Activated T-helper 1 cell treated with anti-CD3 and anti-CD28 coated beads, Interleukin-2, amount 50 U/mL, for 16 hours (primary cell): ENCODE measurements at places on chromosomes 1 and 21.
A peak's percentile ranks its signal among the peaks of the same experiment; 100 is the strongest.

DNA sequence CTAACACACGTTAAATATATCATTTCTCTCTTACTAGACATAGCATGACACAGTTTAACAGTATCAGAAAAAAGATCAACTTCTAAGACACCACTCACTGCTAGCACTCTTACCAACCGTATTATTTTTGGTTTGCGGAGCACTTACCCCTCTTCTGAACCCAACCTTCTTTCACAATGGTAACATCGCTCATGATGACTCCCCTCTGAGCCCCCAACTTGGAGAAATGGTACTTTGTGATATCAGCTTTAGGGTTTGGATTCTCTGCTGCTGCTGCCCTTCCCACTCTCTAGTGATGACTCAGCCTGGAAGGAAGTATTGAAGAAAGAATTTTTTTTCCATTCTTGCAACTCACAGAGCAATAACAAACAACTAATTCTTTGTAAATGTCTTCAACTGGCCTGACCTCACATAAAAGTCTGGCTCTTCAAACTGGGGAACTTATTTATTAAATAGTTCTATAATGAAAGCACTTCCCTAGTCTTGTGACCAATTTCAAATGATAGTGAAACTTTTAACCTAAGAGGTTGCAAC lies 7.0 kb downstream of the AKT3 start:
- DNase-seq: no peak

DNA sequence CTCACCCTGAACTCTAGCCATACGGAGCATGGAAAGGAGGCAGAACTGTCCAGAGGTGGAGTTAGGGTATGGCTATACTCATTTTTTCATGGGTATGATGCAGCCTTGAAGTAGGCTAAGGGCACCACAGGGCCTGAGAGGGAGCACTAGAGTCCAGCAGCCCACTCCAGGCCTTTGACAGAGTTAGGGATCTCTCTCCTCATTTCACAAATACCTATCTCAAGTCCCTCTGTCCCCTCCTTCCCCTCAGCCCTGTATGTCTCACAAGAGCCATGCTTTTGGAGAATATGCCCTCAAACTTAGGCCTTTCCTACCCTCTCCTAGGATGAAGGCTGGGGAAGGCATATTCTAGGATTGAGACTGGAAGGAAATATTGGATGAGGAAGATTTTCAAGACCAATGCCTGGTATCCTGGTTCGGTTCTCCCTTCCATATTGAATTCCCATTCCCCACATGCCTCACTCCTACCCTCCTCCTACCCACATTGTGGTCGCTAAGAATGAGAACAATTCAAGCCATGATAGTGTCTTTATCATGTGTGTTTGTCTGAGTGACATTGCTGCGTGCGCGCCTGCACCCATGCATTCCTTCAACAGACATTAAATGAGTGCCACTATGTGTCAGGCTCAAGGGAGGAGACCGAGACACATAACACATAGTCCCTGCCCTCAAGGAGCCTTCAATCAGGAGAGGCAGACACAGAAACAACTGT lies 2.6 kb upstream of the NECTIN4 start:
- DNase-seq: no peak

- no peak for DNase-seq
Measured at GRCh38 chr1:152515434-152515783, 1.1 kb downstream of the CRCT1 start.

GRCh38 chr1:39086865-39087409 lies 60.8 kb downstream of the NDUFS5 start:
- DNase-seq: no peak

DNA sequence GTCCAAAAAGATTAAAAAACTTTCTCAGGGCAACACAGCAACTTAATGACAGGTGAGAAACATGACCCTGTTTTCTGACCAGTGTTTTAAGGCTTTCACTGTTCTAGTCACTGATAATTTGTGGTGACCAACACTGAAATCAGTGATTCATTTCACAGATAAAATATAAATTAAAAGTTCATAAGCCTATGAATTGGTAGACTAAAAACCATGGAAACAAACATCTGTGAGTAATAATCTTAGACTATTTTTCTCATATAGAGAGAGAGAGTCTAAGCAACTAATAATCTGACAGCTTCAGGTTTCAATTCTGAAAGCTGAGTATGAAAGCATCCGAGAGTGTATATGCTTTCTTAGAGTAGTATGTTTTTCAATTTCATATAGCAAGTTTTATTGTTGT lies 536.9 kb downstream of the ADGRL2 start:
- DNase-seq: no peak

DNA sequence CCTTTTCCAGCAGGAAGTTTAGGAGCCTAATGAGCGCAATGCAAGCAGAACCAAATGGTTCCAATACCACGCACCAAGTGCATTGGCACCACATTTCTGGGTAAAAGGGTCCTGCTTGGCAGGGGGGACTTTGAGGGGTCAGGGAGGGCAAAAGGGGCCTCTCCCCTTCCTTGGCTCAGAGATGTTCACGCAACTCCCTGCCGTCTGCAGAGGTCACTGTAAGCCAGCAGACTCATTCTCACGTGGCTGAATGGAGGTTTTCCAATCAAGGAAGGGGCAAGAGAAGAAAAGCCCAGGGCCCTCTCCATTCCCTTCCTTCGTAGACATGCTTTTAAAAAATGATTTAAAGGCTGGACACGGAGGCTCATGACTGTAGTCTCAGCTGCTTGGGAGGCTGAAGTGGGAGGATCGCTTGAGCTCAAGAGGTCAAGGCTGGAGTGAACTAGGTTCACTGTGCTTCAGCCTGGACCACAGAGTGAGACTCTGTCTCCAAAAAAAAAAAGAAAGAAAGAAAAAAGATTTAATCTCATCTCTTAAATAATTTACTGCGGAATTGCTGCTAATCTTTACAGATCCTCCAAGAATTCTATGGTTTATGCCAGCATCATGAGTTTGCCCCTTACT lies 80.3 kb downstream of the RUNX3 start:
- DNase-seq: no peak

- no peak for DNase-seq
Measured at GRCh38 chr1:43285269-43285990, at the start of gene C1orf210. C1orf210 (minus strand) TSS chr1:43285581; CDS start chr1:43283270, 2,311 bp downstream.

DNA sequence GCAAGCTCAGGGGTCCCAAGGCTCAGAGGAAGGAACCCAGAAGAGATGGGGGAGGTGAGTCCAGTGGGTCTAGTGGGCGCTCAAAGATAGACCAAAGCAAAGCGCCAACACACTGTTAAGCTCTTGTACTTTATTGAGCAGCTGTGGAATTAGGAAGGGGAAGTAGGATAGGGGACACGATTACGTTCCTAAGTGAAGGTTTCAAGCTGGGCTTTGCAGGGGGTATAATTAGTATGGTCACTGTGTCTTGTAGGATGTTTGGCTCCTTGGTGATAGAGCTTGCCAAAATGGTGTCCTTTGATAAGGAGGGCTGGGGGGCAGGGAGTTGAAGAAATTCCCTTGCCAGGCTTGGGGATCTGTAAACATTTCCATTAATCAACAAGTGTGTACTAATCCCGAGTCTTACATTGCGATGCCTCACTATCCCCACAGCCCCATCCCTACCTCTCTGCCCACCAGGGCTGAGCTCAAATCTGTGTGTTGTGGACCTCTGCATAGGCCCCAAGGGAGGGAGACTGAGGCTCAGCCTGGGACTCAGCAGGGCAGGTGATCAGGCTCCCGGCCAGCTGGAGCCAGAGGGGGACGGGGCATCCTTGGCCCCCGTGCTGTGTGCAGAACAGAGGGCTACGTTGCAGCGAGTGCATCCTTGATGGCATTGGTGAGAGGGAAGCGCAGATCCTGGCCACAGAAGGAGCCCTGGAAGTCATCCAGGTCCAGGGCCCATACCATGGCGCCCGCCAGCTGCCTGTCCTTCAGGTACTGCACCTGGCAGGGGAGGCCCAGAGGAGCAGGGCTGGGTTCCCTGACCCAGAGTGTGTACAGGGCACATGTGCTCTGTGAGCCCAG lies 3.4 kb upstream of the MYBPH start:
- no peak for DNase-seq

DNA sequence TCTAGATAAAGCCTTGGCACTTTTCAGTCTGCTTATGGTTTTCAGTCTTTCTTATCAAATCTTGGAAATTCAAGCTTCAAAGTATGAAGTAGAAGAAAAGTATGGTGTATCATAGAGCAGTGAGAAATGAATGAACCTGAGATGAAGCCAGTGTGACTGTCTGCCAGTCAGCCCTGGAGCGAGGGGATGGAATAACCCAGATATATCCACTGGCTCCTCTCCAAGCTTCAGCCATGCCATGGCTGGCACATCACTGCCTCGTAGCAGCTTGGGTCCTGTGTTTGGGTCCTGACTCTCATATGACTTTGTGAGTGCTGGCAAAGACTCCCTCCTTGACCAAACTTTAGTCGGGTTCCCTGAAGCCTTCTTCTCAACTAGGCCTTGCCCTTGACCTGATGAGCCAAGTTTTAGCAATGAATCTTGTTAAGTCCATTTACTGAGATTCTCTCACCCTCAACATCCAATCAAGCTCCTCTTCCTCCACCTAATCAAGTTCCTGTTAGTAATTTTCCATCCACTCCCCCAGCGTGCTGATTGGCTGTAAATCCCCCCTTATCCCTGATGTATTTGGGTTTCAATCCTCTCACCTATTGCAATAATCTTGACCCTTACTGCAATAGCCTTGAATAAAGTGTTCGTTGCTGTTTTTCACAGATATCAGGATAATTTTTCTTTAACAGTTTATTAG lies 62.5 kb upstream of the PRDX6 start:
- no peak for DNase-seq

DNA sequence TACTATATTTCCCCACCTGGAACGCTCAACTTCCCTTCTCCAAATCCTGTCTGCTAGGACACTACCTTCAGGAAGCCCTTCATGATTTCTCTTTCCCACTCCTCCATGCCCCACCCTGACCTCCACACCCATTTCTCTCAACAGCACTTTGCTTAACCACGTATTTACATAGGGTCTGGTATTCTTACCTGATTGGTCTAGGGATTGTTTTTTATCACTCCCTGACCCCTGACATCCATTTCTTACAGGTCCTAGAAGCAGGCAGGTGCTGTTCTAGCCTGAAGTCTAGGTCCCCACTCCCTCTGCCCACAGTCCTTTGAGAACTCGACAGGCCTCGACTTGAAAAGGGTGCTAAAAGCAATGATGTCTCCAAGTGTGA lies 47.5 kb downstream of the DMAP1 start:
- DNase-seq: no peak

GRCh38 chr1:229757226-229757625 lies 131.2 kb downstream of the URB2 start:
- no peak for DNase-seq

GRCh38 chr1:23098463-23099170 lies 70.0 kb downstream of the LUZP1 start:
- DNase-seq: peak; percentile 46

GRCh38 chr1:234499119-234499942 lies 20.4 kb upstream of the TARBP1 start:
- peak; percentile 70 for DNase-seq

GRCh38 chr1:247638011-247638410 lies 32.6 kb downstream of the OR2G3 start:
- DNase-seq: no peak

DNA sequence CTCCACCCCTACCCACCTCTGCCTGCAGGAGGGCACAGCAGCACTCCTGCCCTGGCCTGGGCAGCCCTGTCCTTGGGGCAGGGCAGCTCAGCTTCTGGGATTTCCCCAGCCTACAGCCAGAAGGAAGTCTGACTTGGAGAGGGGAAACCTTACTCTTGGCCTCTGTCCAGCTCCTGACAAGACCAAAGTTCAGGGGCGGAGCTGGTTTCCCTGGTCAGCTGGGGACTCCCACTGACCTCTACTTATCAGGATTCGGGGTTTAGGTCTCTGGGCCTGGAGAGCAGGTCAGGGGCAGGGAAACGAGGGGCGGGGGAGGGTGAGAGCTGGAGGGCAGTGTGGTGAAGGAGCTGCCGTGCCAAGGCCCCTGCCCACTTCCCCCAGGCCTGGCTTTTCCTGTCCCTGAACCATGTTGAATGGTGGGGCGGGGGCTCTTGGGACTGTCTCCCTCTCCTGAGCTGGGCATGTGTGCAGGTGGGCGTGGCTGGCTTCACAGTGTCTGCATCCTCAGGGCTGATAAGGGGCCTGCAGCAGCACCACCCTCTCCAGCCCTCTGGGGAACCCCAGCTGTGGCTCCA lies 16.8 kb upstream of the ETV3 start:
- DNase-seq: no peak

DNA sequence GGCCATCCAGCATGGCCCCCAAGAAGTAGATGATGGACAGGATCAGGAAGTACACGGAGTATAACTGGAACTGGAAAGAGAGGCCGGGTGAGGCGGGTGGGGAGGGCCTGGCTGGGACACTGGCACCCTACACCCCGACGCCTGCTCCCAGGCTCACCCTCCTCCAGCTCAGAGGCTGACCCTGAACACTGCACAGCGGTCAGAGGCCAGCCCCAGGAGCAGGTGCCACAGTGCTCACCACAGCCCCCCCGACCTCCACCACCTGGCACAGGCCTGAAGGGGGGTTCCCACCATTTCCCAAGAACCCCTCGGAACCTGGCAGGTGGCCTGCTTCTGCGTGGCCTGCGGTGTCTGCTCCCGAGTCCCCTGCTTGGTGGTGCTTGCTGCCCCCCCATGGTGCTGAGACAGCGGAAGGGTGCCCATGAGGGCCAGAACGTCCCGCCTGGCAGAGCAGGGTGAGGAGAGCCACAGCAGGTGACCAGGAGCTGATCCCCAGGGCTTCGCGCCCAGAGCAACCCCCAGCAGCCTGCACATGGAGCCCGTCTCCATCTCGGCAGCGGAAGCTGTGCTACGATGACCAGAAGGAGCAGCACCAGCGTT lies 26.1 kb downstream of the SLC19A1 start:
- DNase-seq: no peak

GRCh38 chr1:84297546-84298244 lies 3.8 kb upstream of the SAMD13 start:
- DNase-seq: no peak

DNA sequence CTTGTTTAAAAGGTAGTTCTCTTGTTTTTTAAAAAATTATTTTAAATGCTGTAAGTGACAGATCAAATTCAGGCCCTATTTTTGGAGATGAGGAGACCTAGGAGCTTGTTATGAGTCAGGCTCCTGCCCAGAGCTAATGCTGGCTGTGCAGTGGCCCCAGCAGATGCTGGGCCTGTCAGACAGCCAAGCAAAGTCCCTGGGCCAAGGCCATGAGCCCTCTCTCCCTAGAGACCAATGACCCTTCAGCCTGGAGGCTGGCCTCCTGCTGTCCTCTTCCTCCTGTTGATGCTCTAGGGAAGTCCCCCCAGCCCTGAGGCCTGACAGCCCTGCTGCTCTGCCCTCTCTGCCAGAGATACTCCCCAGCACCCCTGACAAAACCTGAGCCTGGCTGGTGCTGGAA lies 128.1 kb upstream of the CTTNBP2NL start:
- DNase-seq: no peak

- DNase-seq: no peak
Measured at GRCh38 chr21:18142655-18143054, 102.0 kb upstream of the CHODL start.

GRCh38 chr1:189315035-189315901 lies 1162.4 kb downstream of the BRINP3 start:
- DNase-seq: no peak

- no peak for DNase-seq
Measured at GRCh38 chr1:202112859-202113689, 9.6 kb upstream of the GPR37L1 start.

- DNase-seq: no peak
Measured at GRCh38 chr1:94022471-94023189, 98.3 kb downstream of the ABCA4 start.

GRCh38 chr21:16176570-16176969 lies 446.8 kb downstream of the USP25 start:
- DNase-seq: no peak

GRCh38 chr1:208855403-208855802 lies 611.2 kb upstream of the PLXNA2 start:
- DNase-seq: no peak

- DNase-seq: no peak
Measured at GRCh38 chr21:32193098-32193465, 85.8 kb downstream of the MIS18A start.

GRCh38 chr1:244962130-244962529 lies 97.8 kb upstream of the HNRNPU start:
- no peak for DNase-seq
